ENCODE measurements at places on chromosomes 7 and 10. TPM values are rescaled to one million over a fixed set of nuclear protein-coding genes. Genes with fewer than 3 reads are reported as not detected.

NAT16 gene
- total RNA-seq: not detected

OR13A1 gene
- not detected for total RNA-seq

ZNF853 gene
- total RNA-seq: 5.3 TPM

TUBB8 gene
- total RNA-seq: not detected

COL26A1 gene
- not detected for total RNA-seq

UCN3 gene
- total RNA-seq: not detected

SLC26A5 gene
- not detected for total RNA-seq

HOXA2 gene
- 0.30 TPM for total RNA-seq

BHLHA15 gene
- 1.3 TPM for total RNA-seq

SLC18A3 gene
- not detected for total RNA-seq

CPXM2 gene
- 6.8 TPM for total RNA-seq

DDC gene
- total RNA-seq: not detected

TAS2R3 gene
- total RNA-seq: 1.2 TPM

GIMAP2 gene
- under 0.01 TPM for total RNA-seq

VIPR2 gene
- total RNA-seq: not detected

ITPRID1 gene
- total RNA-seq: not detected

MYL10 gene
- total RNA-seq: not detected

ERV3-1 gene
- 10.1 TPM for total RNA-seq

DKK1 gene
- total RNA-seq: 266 TPM

TCAF2 gene
- 2.4 TPM for total RNA-seq

FRAT2 gene
- total RNA-seq: 2.7 TPM

NRAP gene
- total RNA-seq: not detected

RBM20 gene
- total RNA-seq: 0.18 TPM

HPSE2 gene
- total RNA-seq: not detected

SHTN1 gene
- 2.9 TPM for total RNA-seq

Data from smooth muscle cell of the umbilical artery (primary cell).